ENCODE measurements at places on chromosomes 6 and 20.

DNA sequence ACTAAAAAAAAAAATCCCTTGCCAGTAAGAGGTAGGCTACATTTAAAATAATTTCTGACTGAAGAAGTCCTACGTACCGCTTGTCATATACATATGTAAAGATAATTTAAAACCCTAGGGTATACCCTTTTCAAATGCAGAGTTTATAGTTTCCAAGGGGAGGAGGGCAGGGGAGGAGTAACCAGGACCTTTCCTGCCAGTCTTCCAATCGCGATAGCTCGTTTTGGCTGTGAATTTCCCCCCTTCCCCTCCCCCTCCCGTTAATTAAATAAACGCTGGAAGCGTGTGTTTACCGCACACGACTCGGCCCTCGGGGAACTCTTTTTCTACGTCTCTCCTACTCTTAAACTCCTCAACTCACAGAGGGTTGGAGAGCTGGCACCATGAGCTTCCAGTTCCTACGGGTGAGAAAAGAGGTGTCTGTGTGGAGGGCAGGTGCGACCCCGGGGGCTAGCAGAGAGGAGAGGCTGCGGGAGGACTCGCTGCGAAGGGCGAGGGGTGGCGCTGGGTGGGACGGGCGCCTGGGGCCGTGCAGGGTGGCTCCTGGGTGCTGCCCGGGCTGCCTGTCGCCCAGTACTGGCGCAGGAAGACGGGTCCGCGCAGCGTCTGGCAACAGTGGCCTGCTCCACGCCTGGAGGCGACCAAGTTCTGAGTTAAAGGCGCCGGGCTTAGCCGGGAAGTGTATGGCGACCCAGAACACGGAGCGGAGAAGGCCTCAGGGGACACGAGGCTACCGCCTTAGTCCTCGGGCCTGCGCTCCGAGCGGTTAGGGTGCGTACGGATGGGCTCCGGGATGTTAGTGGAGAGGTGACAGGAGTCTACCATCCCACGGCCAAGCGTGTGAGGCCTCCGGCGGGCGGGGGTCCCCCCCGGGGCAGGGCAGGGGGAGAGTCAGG is 4.1 kb upstream of the TFAP2C start:
- DNase-seq: no peak

- DNase-seq: no peak
These were observed 11.7 kb downstream of the RSPO4 start for GRCh38 chr20:990293-990959.

GRCh38 chr6:111989743-111990142 is 64.2 kb upstream of the CCN6 start:
- DNase-seq: no peak

DNA sequence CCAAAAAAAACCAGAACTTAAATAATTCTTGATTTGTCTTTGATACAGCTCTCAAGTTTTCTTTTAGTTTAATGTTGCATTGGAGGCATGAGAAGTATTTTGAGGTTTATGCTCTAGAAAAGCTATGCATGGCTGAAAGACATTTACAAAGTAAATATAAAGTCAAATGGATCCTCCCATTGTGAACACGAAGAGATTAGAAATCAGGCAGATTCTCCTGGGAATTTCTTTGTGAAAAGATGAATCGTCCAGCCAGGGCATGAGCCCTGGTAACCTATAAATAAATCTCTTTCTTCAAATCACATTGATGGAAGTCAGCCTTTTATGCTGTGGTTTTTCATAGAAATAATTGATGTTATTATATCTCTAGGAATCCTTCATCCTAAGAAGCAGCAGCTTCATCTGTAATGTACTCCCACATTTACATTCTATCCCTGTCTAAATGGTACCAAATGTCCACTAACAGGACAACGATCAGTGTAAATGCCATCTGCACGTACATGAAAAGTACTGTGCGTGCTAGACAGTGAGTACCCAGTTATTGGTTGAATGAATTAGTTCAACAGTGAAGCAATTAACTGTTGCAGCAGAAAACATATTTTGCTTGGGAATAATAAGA is 143.6 kb downstream of the ALDH8A1 start:
- no peak for DNase-seq

GRCh38 chr20:38065764-38066375 is 32.3 kb downstream of the RPRD1B start:
- DNase-seq: peak; percentile 9

DNA sequence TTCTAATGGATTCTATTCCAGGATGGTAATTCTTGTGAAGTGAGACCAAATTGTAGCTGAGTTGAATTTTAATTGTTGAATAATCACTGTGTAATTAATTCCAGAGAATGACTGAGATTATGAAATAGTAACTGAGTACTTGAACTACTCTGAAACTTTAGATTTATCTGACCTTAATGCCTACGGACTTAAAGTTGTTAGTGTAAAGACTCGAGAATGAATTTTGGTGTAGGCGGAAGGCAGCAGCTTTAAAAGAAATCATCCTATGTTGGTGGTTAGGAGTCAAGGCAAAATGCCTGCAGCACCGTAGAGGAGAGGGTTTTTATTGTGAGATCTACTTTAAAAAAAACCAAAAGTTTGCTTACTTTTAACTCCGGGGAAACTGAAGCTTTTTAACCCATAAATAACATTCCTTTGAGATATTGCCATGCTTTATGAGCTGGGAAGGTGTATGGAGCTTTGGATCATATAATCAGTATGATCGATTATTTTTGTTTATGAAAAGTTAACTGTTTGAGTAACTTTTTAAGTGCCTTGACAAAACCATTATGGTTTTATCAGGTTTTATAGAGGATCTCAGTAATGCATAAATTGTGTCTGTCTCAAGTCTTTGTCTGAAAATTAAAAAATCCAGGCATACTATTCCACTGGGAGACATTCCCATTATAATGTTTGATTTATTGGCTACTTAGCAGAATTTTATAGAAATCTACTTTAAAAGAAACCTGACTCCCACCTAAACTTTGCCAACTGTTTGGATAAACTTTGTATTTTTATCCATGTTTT is 46.1 kb downstream of the MYO6 start:
- DNase-seq: no peak

DNA sequence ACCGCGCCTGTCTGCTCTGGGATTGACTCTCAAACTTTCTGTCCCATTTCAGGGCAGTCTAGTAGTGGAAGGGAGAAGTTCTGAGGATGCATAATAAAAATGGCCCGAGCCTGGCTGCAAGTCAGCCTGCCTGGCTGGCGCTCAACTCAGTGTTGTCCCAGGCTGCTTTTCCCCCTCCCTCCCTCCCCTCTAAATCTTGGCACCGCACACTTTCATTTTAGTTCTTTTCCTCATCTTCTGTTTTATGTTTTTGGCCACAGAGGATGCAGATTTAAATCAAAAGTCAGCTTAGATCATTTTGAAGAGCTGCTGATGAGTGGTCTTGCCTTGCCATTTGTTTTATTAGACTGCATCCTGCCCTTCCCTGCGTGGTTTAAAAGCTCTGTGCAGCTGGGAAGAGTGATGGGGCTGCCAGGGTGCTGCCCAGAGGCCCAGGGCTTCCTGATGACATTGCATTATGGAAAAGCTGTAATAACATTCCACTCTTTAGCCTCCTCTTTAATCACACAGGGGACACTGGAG is 6.5 kb upstream of the UQCC2 start:
- DNase-seq: no peak

DNA sequence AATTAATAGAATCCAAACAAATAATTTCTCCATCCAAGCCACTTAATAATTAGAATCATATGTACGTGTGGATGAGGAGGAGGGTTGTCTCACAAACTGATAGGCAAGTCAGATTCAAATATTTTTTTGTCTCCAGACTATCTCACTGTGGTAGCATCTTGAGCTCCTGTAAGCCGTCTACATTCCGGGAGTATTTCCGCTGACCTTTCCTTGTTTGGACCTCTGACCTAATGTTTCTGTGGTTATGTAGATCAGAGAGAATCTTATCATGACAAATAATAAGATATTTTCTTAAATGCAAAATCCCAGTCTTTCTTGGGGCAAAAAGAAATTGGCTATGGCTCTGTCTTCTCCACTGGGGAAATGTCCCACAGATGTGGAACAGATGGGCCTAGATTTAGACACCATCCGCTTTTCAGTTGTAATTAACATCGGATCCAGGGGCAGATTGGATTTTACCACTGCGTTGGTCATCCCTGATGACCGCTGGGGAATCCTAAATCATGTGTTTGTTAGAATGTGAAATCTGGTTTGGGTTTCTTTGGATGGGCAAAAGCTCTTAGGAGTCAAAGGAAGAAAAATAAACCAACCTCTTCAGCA is 197.1 kb upstream of the RIN2 start:
- no peak for DNase-seq

- no peak for DNase-seq
These were observed 33.0 kb downstream of the RRBP1 start for GRCh38 chr20:17648791-17649730.

DNA sequence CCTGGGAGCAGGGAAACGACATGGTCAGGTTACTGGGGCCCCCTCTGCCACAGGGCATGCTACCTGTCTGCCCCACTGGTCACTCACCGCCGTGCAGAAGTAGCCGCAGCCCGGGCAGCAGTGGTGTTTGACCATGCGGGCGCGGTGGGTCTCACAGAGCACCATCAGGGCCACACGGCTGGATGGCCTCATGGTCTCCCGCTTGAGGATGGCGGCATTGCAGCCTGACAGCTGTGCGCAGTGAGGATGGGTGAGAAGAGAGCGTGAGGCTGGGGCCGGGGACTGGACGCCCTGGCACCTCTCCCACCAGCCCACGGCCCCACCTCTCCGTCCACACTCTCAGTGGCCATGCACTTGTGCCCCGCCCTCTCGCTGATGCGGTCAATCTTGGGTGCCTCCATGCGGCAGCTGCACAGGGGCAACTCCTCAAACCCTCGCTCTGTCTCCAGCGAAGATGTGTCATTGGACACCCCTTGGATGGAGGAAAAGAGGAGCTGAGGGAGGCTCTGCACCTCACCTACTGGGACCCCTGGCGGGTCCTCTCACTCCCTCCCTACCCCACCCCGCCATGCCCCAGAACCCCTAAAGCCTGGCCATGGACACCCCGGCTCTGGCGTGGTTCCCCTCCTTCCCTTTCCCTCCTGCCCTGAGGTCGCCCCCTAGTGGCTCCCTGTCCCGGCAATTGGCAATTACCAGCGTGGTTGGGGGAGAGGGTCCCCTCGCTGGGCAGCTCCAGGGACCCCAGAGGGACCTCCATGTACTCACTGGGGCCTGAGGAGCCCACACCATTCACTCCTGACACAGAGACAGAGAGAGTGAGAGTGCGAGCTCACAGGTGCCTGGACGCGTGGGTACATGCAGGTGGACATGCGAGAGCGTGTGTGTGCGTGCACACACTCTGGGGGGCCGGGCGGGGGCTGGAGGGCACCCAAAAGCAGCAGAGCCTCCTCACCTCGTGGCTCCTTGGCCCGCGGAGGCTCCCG is 8.9 kb downstream of the EHMT2 start:
- no peak for DNase-seq

GRCh38 chr6:53244958-53245357 is 96.3 kb upstream of the GCM1 start:
- no peak for DNase-seq

- no peak for DNase-seq
These were observed 226.8 kb upstream of the SGK1 start for GRCh38 chr6:134544737-134545136.

DNA sequence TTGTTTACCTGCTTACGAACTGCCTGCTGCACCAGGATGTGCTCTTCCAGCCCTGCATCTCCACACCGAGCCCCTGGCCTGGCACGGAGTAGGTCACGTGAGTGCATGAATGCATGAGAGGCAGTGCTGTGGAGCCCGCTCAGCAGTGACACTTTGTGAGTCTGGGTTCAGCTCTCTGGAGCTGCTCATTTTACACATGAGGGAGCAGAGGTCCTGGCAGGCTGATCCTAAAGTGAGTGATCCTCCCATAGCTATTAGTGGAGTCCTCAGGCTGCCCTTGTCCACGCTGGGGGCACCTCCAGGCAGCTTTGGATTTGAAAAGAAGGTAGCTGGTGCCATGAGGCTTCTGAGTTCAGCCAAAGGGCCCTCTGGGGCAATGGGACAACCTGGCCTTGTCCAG is 64.2 kb downstream of the EDN3 start:
- no peak for DNase-seq

DNA sequence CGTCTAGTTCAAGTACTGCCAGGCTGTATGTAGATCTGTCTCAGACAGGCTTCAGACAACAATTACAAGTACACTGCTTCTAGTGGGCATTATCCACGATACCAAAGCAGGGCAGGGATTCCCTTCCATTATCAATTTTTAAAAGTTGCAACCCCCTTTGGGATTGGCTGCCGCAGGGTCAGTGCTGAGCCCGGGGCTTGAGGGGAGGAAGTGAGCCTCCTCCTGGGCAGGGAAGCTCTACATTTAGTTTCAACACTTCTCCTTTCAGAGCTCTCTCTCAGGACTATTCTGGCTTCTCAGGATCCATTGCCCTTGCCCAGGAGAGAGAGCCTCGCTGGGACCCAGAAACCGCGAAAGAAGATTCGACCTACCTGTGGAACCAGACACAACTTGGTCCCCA is 1.5 kb downstream of the HTR1B start:
- DNase-seq: no peak

GRCh38 chr6:43395776-43396175 is 26.3 kb upstream of the ZNF318 start:
- DNase-seq: no peak

GRCh38 chr20:38350879-38351775 is 4.8 kb downstream of the LBP start:
- DNase-seq: no peak

DNA sequence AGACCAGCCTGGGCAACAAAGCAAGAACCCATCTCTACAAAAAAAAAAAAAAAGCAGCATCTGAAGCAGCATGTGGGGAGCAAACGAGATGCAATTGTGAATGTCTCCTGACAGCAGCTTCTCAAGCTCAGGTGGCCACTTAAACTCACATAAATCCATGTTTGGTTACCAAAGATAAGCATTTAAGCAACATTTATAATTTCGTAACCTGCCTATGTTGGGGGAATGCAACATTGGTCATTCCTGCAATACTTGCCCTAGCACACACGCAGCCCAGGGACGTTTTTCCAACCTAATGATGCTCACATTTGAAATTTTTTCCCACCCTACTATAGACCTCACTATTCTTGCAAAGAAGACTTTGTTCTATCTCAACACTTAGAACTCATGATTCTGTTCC is 113.3 kb downstream of the ZFP64 start:
- DNase-seq: no peak

- DNase-seq: no peak
These were observed 661 bp downstream of the LCA5 start for GRCh38 chr6:79536585-79536953.

DNA sequence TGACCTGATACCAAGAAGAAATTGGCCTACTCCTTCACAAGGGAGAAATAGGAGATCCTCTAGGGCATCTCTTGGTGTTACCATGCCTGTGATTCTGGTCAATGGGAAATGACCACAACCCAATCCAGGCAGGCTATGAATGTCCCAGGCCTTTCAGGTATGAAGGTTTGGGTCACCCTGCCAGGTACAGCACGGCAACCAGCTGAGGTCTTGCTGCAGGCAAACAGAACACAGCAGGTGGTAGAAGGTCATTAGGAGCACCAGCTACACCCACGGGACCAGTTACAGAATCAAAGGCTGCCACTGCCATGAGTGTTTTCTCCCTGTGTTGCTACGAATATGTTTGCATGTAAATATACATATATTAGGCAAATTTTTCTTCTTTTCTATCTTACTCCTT is 202.3 kb downstream of the ERMARD start:
- no peak for DNase-seq
